Cerebellar cortex (tissue), 1 donor: ENCODE measurements at places on chromosomes 13 and 19.
A peak's percentile ranks its signal among the peaks of the same experiment; 100 is the strongest.

- DNase-seq = peak; percentile 57
Measured at GRCh38 chr19:49746206-49746958, 16.7 kb downstream of the TSKS start.

- DNase-seq = no peak
Measured at GRCh38 chr19:41626278-41626677, 596 bp downstream of the CEACAM4 start.

DNA sequence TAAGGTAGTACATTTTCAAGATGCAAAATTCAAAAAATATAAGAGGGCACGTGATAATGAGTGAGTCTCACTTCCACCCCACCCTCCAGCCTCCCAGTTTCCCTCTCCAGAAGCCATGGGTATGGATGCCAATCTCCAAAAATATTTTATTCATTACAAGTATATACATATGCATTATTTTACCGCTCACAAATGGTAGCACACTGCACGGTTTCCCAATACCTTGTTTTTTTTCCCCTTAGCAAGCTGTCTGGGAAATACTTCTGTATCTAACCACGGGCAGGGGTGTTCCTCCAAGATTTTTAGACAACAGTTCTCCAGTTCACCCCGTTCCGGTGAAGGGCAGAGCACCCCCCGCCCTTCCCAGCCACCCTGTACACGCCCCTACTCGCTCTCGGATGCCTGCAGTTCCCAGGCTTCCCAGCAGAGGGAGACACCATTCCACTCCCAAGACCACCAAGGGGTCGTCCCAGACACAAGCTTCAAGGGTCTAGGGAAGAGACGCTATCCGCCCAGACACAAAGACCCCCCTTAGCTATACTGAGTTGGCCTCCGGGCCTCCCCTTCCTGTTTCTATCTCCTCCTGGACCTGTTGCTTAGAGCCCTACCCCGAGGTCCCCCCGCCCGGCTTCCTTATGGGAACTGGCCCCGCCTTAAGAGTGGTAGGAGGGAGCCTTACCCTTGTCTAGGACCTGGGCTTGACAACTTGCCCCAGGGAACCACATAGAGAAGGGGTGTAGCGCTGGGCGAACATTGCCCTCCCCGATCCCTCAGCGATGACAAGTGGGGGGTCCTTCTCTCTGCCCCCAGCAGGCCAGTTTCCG is 1.1 kb upstream of the FXYD3 start:
- DNase-seq = peak; percentile 56

- DNase-seq = no peak
Measured at GRCh38 chr19:6219586-6220290, 60.0 kb downstream of the MLLT1 start.

DNA sequence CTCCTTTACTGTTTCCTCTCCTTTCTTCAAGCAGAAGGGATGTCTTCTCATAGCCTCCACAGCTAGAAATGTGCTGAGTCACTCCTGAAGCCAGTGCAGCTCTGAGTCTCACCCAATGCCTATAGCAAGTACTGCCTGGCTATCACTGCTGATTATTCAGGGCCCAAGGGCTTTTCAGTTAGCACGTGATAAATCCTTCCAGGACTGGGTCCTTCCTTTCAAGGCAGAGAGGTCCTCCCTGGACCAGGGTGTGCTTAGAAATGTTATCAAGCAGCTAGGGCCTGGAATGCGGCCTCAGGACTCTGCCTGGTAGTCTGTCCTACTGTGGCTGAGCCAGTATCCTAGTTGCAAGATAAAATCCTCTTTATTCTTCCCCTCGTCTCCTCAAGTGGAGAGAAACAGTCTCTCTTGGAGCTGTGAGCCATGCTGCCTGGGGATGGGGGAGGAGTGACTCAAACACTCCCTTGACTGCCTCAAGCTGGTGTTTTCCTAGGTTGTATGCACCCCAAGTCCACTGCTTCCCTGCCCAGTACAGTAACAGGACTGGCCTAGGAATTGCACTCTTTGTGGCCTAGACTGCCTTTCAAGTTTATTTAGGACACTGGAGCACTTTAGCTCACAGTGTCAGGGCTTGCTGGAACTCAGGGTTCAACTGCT is 198.7 kb upstream of the SERP2 start:
- no peak for DNase-seq

GRCh38 chr19:1355568-1356507 is 27.9 kb upstream of the NDUFS7 start:
- peak; percentile 66 for DNase-seq

GRCh38 chr19:18478545-18479311 is 40.8 kb upstream of the ISYNA1 start:
- DNase-seq = no peak

DNA sequence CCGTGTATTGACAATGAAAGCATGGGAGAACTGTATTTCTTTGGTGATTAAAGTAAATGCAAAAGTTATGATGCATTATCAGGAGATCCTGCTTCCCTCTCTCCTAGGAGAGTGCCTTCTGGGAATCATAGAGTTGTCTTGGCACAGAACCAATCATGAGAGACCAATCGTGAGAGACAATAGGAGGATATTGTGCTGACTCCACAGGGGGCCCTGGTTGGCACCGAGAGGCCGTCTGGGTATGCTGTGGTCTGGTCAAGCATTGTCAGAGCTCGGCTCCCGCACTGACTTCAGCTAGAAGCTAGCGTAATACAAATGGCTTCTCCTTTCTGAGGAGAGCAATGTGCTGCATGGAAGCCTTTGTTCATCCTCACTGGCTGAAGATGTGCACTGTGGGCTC is 131.5 kb upstream of the GJB6 start:
- DNase-seq = no peak

- no peak for DNase-seq
Measured at GRCh38 chr19:19606021-19606420, 12.5 kb downstream of the PBX4 start.

GRCh38 chr19:13841962-13842290 is 35.0 kb upstream of the NANOS3 start:
- no peak for DNase-seq

- no peak for DNase-seq
Measured at GRCh38 chr13:58190577-58190976, 559.0 kb downstream of the PCDH17 start.

DNA sequence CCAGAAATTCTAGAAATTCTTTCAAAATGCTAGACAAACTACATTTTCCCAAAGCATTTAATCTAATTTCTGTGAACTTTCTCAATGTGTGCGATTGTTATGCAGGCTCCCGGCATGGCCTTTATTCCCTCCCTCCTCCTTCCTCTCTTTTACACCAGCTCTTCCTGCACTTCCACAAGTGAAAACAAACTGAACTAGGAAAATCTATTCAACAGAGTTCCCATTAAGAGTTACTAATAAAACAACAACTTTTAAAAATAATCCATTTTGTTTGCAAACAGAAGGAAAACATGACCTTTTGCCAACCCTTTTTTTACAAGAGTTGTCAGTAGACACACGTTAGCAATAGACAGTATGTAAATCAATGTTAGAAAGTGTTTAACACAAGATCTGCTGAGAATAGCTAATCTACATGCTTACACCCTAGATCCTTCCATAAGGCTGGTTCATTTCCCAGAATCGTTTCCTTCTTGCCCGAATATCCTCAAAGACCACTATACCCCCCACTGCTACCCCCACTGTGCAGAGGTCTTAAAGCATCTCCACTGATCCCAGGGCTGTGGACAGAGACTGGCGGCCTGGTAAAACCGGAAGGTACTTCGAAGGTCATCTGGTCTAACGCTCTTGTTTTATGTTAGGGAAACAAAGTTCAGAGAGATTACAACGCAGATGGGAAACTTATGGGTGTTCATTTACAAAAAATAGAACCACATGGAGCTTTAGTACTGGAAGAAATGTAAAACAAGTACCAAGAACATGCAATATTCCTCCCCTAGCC is 98.0 kb downstream of the FOXO1 start:
- no peak for DNase-seq

DNA sequence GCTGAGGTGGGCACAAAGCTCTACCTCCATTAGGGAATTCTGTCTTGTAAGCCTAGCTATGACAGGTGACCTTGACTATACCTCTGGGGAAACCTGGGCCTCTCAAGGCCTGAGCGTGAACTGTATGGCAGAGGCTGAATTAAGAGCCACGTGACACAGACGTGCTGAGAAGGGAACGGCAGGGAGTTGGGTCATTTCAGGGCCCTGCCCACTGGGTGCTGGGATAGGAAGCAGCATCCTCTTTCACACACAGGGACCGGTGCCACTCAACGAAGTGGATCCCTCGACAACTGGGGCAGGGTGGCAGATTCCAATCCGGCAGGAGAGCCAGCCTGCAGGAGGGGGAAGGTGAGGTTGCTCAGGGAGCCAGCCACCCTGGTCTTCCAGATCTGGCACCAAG is 9.2 kb downstream of the ASF1B start:
- no peak for DNase-seq

- no peak for DNase-seq
Measured at GRCh38 chr13:83935566-83935965, 53.3 kb upstream of the SLITRK1 start.

DNA sequence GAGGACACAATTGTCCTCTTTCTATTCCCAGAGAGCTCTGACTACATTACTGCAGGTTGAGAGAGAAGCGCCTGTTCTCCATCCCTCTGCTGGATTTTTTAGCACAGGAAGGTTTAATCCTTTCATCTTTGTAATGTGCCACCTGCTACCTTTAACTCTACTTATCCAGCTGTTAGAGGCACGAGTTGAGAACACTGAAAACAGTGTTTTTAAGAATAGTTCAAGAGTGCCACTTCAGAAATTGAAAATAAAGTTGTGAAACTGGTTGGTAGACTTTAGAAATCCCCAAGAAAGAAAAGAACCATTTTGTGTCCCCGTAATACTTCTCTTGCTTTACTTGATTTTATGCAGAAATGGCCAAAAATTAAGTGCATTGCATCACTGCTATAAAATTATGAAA is 20.6 kb downstream of the FREM2 start:
- DNase-seq = no peak

DNA sequence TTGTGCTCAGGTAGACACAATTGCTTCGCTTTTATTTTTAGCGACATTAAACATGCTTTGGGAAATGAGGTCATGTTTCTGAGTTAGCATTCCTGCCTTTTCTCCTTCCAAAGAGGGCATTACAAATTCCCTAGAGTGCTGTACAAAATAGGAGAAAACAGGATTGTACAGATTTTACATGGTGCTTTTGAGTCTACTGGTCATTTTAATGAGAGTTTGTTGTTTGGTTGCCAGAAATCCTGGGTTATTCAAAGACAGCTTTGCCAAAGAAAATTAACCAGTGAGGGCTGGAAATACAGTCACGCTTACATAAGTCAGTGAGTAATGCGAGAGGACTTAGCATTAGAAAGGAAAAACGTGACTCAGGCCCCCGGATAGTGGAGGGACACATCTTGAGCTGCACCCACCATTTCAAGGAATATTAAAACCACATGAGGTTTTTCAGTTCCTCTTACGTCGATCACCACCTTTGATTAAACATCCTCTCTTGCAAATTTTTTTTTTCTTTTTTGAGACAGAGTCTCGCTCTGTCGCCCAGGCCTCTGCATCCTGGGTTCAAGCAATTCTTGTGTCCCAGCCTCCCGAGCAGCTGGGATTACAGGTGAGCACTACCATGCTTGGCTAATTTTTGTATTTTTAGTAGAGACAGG is 55.4 kb downstream of the SACS start:
- DNase-seq = peak; percentile 18

DNA sequence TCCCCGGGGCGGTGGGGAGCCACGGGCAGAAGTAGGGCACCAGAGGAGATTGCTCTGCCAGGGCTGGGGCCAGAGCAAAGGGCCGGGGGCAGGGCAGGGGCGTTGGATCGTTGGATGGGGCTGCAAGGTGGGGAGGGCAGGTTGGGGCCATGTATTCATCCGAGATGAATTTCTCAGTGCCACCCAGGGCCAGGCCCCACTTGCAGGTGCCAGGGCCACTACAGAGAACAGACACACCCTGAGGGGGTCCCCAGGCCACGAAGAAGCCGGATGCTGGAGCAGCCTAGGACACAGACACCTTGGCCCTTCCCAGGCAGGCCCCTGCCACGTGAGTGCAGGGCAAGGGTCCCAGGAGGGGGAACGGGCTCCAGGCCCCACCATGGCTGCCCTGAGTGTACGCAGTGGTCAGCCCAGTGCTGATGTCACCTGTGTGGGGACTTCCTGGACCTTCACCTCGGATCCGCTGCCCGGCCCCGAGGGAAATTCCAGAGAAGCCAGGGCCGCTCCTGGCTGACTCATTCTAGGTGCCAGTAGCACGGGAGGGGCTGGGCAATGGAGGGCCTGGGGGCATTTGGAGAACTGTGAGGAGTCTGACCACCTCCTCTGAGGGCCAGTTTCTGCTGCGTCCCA is 9.6 kb upstream of the SBNO2 start:
- no peak for DNase-seq

DNA sequence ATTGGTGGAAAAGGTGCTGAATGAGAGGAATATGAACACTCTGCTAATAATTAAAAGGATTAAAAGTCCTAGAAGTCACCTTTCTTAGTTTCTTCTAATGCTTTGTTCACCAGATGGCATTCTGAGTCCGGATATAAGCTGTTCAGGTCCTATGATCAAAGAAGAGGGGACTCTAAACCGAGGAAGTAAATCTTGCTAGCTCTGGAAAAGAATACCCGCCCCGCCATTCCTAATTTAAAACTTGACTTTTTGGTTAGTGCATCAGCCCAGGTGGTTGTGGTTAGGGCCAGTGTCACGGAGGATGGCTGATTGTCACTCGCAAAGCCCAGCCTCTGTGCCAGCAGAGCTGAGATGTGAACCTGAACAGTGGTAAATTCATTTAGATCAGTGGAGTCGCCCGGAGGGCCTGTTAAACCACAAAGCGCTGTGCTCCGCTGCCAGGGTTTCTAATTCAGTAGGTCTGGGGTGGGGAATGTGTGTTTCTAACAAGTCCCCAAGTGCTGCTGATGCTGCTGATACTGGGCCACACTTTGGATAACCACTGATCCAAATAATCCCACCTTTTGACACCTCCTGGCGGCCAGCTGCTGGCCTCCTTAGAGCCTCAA is 425.4 kb downstream of the DCT start:
- no peak for DNase-seq

DNA sequence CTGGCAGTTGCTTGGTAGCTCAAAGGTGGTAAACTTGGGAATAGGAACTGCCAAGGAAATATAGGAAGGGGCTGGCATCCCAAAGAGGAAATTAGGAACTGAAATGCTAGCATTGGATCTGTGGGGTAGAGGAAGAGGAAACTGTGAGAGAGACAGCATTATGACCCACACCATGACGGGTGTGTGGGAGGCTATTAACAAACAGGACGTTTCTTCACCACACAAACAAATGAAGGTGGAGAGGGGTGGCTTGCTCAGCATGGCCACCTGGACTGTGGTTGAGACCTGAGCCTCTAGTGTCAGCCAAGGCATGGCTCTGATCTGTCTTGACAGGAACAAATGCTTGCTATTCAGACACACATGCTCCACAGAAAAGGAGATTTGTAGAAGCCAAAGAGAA is 178.2 kb downstream of the B3GLCT start:
- DNase-seq = no peak

DNA sequence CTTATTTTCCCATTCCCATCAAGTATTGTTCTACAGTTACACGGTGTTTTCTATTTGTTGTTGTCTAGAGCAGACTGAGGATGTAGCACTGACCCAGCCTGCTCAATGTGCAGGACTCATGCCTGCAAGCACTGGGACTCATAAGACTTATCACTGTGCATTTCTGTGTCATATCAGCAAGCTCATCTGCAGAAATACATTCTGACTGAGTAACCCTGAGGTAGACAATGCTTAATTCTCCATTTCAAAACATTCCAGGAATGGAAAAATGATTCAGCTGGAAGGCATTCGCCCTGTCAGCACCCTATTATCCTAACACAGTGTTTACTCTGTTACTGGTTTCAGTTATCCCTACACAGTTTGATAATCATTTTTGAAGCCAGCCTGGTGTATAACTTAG is 2506.4 kb downstream of the PCDH9 start:
- DNase-seq = no peak

- DNase-seq = peak; percentile 61
Measured at GRCh38 chr13:26680123-26680450, 80.5 kb downstream of the GPR12 start.

GRCh38 chr19:1324806-1325567 is 39.3 kb downstream of the EFNA2 start:
- peak; percentile 62 for DNase-seq
